ENCODE measurements at places on chromosomes 3 and 15.

DNA sequence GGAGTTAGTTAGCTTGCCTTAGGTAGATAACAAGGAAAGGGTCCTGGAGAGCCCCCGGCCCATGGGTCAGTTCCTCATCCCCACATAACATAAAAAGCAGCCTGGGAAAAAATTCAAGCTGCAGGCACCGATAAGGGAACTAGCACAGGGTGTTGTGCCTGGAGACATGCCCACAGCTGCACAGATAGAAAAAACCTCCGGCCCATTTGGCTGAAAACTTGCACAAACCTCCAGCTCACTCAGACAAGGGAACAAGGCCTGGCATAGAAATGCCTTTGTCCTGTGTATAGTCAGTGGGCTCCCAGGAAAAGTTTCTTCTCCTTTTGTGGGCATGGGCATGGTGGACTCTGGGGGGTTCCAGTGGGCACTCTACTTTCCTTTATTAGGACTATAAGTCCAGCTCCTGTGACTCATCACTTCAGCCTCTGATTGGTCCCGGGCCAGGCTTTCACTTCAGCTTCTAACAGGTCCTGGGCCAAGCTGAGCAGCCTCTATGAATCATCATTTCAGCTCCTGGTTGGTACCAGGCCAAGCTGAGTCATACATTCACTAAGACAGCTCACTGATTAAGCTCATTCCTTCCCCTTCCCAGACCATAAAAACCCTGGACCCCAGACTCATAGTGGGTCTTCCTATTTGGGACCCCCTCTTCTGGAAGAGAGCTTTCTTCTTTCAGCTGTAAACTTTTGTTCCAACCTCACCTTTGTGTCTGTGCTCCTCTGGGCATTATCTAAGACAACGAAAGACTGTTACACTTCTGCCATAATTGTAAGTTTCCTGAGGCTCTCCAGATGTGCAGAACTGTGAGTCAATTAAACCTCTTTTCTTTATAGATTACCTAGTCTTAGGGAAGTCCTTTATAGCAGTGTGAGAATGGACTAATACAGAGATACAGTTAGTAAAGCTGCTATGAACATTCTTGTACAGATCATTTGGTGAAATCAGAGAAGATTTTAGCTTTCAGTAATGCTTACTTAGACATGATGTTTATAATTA is 348.0 kb upstream of the DPPA4 start:
- peak; percentile 99 for DNase-seq

GRCh38 chr15:47764666-47765065 is 47.4 kb downstream of the SEMA6D start:
- DNase-seq = no peak

GRCh38 chr15:28118083-28118482 is 19.0 kb upstream of the OCA2 start:
- DNase-seq = no peak

DNA sequence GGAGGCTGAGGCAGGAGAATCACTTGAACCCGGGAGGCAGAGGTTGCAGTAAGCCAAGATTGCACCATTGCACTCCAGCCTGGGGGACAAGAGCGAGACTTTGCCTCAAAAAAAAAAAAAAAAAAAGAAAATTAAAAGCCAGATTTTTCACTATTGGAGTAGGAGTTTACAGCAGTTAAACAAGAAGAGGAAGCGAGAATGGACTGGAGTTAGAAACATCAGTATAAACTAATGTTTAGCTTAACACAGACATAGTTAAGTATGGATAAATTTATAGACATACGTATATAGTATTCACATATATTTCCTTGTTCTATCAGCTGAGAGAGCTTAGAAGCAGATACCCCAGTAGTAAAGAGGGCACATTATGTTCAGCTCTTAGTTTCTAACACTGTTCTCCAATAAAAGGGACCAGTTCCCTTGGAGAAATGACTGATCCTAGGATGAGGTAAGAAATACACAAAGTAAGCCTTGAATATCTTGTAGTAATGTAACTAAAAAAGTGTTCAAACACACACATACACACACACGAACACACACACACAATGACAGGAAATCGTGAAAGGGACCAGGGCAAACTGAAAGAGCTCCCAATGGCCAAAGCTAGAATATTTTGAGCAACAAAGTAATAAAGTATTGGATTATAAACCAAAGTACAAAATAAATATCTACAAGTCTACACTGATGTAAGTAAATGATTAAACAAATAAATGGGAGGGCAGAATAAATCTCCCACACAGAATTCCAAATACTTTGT is 25.1 kb downstream of the PIK3CB start:
- no peak for DNase-seq

DNA sequence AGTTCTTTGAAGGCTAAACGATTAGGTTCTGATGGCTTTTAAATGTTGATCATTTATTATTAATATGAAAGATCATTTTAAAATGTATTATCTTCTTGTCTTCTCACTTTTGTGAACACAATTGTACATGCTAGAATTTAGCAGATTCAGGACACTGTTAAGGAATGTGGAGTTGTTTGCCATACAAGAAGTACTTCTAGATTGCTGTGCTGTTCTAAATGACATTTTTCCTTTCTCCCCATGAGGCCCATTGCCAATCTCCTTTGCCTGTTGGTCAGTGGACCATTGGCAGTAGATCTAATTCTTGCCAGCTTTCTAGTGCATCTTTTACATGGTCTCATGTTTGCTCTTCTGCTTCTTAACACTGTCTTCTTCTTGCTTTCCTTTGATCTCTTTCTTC is 242.3 kb downstream of the MECOM start:
- no peak for DNase-seq

DNA sequence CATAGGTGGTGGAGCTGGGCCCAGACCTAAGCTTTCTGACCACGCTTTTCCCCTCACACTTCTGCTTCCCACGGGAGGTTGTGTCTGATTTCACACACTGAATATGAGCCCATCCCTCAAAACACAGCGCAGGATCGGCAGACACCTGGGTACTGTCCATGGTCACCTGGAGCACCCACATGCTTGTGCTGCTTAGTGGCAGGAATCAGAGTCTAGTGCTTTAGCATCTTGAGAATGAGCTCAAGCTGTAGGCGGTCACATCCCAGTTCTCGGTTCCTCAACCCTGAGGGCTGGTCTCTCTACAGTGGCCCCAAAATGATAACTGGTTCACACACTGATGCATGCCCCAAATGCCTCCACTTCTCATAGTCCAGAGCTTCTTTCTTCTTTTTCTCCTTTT is 111.0 kb downstream of the SEMA5B start:
- DNase-seq = no peak

DNA sequence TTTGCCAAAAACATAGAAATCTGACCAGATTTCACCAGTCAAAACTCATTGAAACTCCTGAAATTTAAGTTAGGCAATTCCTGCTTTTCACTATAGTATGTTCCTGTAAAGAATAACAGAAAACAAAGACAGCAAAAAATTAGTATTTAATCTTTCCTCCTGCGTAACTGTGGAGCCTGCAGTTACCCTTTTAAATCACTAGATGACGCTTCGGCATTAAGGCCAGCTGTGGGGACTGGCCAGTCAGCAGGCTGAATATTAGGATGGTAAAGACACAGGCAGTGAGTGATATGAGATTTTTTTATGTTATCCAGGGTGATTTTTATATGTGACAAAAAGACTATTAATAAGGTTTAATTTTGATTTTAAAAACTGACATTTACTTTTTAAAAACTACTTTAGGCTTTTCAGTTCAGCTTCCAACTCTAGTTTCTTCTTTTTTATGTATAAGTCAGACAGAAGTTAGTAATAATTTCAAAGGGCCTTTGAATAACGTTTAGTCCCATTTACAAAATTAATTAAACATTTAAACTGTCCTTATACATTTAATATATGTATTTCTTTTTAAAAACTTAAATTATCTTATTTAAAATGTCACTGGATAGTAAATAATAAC is 165.1 kb downstream of the PPM1L start:
- peak; percentile 16 for DNase-seq
